A549 treated with DMSO at 1 μM for 4 hours (cell line): ENCODE measurements at places on chromosomes 11 and 22. TPM values are rescaled to one million over a fixed set of nuclear protein-coding genes. Genes with fewer than 3 reads are reported as not detected.

The PGA5 gene
- 0.10 TPM in 1 of 5 replicates, not detected in the others for total RNA-seq

The IRAG1 gene
- total RNA-seq: 0.02 to 0.08 TPM (median 0.05 TPM) in 3 of 5 replicates, not detected in the others

The CELSR1 gene
- 26.2 to 29.4 TPM (median 26.5 TPM) in 5 replicates for total RNA-seq

The SYT9 gene
- 0.13 to 0.25 TPM (median 0.17 TPM) in 5 replicates for total RNA-seq

The MMP8 gene
- total RNA-seq: not detected in 5 replicates

The CCDC86 gene
- 92.7 to 113 TPM (median 102 TPM) in 5 replicates for total RNA-seq

The C11orf87 gene
- 0.01 to 0.06 TPM (median 0.02 TPM) in 4 of 5 replicates, not detected in the other for total RNA-seq

The AMPD3 gene
- total RNA-seq: 8.5 to 11.1 TPM (median 9.1 TPM) in 5 replicates

The CSRP3 gene
- not detected in 5 replicates for total RNA-seq

The NCF4 gene
- not detected in 5 replicates for total RNA-seq

The SEPTIN3 gene
- 1.2 to 1.7 TPM (median 1.3 TPM) in 5 replicates for total RNA-seq

The DAGLA gene
- total RNA-seq: 4.3 to 6.7 TPM (median 6.1 TPM) in 5 replicates
